Naive thymus-derived CD8-positive, alpha-beta T cell (primary cell): ENCODE measurements at places on chromosomes 5 and 9. TPM values are rescaled to one million over a fixed set of nuclear protein-coding genes. Genes with fewer than 3 reads are reported as not detected.

SLC6A3 gene
- 0.27 TPM for total RNA-seq

SAPCD2 gene
- 0.44 TPM for total RNA-seq

SLC34A3 gene
- total RNA-seq, result not detected

GABRA6 gene
- not detected for total RNA-seq

SLC46A2 gene
- total RNA-seq, result not detected

PPP3R2 gene
- total RNA-seq, result not detected

DNA sequence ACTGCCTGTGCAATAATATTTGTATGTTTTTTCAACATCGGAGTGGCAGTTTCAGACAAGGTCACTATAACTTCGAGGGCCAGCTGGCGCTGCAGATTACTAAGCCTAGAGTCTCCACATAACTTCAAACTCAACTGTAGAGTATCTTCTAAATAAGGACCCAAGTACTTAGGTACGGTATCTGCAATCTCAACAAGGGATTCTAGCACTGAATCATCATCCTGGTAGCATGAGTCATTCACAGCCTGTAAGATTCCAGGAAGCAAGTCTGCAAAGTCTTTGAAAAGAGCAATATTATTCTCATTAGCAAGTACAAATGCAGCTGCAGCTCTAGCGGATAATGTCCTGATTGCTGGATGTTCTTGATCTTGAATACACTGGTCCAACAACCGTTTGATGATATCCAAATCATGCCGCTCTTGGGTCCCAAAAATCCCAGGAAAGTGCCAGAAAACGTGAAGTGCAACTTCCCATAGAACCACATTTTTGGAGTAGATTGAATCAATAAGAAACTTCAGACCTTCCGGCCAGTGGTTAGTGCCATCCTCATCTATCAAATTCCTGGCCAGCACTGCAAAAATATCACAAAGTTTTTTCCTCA, 654 bp downstream of the RANBP6 start:
- no peak for DNase-seq

DNA sequence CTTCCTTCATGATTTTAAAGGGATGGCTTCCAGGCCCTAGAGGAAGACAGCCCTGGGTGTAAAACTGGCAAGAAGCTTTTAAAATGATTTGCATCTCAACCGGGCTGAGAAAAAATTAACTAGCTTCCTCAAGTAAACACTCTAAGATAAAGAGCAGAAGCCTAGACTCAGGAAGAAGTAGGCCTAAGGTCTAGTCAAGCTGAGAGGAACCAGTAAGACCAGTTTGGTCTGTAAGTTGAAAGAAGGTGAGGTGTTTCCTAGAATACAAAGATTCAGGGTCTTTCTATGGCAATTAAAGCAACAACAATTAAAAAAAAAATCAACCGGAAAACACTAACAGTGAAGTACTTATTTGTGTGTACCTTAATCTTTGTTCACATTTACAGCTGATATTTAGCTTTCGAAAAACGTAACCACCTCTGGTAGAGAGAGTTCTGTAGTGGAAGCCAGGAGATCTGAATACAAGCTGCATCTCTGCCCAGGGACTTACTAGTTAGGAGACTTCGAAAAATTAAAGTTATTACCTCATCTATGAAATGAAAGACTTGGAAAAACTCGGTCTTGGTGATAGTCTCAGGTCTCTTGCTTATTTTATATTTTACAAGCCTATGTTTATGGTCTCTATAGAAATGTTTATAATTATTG, 75.7 kb downstream of the TUSC1 start:
- no peak for DNase-seq

DNA sequence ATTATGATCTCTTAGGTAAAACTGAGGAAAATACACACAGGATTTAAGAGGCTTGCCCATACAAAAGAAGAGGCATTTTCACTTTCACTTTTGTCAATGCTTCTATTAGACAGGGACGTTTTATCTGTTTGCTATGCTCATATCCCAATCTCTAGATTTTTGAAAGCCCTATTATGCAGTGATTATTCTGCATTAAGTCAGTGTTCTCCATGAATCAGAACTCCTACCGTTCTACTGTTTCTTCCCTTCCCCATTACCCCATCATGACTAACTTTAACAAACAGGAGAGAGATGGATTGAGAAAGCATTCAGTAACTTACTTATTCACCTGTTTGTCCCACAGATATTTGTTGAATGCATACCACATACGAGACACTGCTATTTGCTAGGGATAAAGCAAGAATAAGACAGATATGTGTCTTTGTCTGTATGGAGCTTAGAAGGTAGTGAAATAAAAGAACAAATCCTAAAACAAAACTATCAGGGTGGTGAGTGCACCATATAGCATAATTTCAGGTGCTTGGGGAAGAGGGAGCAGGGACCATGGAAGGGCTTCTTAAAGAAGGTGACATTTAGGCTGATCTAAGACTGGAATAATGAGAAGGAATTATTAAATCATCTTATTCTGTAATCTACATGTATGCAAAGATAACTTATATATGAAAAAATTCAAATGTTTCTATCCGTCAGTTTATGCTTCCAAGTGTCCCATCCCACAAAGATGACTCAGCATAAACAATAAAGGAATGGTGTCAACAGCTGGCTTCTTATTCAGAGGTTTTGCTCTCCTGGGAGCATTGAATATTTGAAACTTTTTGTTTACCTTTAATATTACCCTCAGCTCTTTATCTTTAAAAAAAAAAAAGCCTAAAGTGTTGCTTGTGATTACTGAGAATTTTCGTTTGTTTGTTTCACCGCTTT, 328.1 kb downstream of the HINT1 start:
- DNase-seq, result no peak

GRCh38 chr9:72349240-72349639, 15.8 kb downstream of the ZFAND5 start:
- DNase-seq, result no peak

DNA sequence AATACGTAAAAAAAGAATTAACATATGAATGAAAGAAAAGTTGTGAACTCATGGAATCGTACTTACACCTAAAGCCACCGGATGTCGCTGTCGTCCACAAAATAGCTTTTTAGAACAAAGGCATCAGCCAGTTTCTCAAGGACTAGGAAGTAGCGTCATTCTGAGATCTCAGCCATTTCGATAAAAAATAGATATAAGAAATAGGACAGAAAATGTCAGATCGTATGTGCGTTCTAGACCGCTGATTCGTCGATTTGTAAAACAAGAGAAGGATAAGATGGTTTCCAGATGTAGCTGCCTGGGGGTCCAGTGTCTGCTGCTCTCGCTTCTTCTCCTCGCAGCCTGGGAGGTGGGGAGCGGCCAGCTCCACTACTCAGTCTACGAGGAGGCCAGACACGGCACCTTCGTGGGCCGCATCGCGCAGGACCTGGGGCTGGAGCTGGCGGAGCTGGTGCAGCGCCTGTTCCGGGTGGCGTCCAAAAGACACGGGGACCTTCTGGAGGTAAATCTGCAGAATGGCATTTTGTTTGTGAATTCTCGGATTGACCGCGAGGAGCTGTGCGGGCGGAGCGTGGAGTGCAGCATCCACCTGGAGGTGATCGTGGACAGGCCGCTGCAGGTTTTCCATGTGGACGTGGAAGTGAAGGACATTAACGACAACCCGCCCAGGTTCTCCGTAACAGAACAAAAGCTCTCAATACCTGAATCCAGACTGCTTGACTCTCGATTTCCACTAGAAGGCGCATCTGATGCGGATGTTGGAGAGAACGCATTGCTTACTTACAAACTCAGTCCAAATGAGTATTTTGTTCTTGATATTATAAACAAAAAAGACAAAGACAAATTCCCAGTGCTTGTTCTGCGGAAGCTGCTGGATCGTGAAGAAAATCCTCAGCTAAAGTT, at the start of gene PCDHA10:
TSS of gene PCDHA10 (plus strand) at position 126 of the 903 bp plus-strand sequence. CDS start at position 278, 152 bp downstream.
- DNase-seq, result no peak
